CD4-positive, alpha-beta T cell treated with Interleukin-6 for 4 hours (primary cell): ENCODE measurements at places on chromosomes 3 and 15.

DNA sequence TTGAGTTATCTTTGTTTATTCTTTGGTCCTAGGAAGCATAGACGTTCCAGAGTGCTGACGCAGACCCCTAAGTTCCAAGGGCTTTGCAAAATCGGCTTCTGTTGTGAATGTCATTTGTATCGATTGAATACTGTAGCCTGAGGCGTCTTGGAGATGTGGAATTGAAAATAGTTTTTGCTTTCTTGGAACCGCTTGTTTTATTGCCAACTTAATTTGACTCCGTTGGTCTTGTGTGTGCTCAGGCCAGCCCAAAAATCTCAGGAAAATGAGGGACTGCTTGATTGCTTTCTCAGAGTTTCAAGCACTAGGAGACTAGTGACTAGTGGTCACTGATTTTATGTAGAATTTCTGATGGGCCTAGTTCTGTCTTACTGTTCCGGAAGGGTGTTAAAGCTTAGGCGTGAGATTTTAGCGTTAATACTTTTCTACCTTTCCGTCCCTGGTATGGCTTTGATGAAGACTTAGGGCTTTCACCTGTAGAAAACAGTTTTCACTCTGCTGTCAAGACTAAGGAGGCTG lies 263 bp upstream of the UTS2B start:
- no peak for DNase-seq

DNA sequence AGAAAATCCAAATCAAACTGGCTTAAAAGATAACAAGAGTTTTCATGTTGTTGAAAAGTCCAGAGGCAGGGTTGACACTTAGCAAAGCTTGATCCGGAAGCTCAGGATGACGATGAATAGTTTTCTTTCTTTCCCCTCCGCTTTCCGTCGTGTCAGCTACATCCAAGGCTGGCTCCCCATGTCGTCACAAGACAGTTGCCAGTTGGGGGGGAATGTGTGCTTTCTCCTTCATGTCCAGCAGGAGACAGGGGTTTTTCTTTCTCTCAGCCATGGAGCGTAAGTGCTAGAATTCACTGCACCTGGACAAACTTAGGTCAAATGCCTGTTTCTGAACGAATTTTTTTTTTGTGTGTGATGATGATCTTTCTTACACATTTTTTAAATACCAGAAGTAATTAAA lies 273.8 kb upstream of the RGMA start:
- DNase-seq = no peak

DNA sequence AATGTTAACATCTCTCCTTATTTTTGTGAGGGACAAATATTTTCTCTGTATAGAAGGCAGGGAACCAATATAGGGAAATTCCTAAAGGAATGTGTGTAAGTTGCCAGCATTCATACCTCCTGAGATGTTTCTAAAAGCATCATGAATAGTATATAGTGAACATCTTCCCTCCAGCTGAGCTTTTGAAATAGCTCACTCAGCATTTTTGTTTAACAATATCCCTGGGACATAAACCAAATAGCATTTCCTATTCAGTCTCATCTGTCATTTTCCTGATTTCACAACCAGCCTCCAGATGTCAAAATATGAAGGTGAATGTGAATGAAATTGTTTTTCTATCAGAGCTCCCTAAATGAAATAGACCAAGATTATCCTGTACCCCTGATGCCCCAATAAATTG lies 137.2 kb downstream of the PPM1L start:
- no peak for DNase-seq

DNA sequence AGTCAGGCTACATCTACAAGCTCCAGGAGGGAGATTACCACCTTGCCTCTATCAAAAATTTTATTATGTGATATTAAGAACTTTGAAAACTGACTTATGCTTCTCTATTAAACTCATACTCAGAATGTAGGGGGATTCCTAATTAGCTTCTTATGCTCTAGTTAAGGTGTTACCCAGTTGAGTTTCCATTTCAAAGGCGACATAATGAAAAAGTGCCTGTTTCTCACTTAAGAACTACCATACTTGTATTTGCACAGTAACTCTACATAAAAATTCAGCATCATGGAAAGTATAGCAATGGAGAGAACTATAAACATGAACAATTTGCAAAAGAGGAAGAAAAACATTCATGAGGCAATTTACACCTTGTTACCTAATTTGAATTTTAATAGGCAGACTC lies 739.1 kb downstream of the ZPLD1 start:
- DNase-seq = no peak

GRCh38 chr3:87446849-87447387 lies 170.5 kb upstream of the POU1F1 start:
- no peak for DNase-seq

- no peak for DNase-seq
Measured at GRCh38 chr3:140523600-140523999, 154.3 kb upstream of the TRIM42 start.

DNA sequence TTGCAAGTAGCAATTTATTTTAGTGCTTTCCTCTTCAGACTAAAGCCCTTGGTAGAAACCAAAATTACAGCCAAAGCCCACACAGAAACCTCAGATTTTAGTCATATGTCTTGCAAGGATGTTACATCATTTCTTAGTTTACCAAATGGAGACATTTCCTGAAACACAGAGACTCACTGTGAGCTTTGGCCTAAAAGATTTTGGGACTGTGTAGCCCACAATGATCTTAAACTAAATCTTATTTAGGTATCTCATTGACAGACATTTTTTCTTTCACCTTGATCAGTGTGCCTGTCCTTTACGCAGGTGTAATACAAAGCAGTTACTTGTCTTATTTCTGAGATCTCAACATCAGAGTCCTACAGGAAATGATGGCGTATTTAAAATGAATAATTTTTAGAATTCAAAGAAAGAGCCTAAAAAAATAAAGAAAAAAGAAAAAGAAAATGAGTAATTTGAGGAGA lies 27.8 kb upstream of the AP4E1 start:
- DNase-seq = no peak

DNA sequence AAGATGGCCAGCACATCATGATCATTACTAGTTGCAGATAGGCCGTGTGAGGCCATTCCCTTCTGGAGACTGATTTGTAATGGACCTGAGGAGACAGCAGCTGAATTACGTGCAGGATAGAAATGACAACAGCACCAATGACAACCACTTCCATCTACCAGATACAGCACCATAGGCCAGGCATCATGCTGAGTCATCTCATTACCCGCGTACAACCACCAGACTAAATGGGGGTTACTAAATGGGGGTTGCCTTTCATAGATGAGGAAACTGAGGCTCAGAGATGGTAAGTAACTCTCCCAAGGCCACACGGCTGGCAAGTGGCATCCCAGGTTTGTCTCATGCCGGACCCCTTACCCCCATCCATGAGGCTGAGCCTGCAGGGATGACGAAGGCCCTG lies 32.8 kb upstream of the FAM107A start:
- no peak for DNase-seq

GRCh38 chr3:172280406-172281051 lies 167.7 kb downstream of the GHSR start:
- DNase-seq = no peak

DNA sequence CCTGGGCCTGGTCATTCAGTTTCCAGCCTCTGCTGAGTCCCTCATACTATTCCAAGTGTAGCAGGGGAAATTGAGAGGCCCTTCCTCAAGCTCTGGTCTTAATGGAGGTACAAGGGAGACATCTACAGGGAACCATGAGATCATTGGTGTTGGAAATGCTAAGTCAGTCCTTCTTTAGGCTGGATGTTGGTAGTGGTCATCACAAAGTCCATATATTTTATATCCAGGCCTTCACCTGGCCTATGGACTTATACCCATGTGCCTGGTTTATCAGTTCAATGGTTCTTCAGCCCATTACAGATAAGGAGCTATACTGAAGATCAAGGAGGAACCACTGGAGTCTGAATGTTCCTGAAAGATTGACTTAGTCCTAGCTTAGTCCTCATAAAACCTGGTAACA lies 135.0 kb downstream of the STAG1 start:
- DNase-seq = no peak
